ENCODE measurements at places on chromosomes 4 and X.

GRCh38 chr4:148184922-148185321 is 257.3 kb downstream of the NR3C2 start:
- no peak for DNase-seq

GRCh38 chrX:154458954-154459778 is 1.1 kb downstream of the PLXNA3 start:
- no peak for DNase-seq

DNA sequence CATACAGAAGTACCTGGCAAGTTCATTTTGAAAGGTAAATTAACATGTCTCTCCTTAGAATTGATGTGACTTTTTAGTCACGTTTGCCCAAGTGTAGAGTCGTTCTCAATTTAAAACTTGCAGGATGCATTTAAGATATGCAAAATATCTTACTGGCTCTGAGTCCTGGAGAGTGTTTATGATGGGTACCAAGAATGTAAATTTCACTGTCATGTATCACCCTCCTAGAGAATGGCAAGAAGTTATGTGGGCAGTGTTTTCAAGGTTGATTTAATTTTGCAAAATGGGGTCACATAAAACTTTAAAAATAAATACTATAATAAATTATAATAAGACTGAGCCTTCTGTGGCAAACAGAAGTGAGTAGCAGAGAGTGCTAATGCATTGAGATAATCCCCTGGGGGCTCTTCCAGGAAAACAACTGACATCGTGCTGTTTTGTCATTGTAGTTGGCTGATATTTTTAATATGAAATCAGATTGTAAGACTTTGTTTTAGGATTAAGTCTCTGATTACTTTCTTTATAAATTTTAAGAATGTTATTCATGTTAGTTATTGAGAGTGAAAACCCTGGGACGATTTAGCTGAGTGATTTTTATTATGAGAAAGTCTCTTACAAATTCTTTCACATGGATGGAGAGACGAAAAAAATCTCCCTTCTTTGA is 103.0 kb downstream of the AFF1 start:
- DNase-seq, result no peak

GRCh38 chr4:85784947-85785346 is 310.0 kb downstream of the ARHGAP24 start:
- DNase-seq, result no peak

GRCh38 chr4:67879486-67879885 is 4.3 kb downstream of the TMPRSS11D start:
- DNase-seq, result peak; percentile 39

GRCh38 chrX:69207216-69207615 is 42.0 kb upstream of the PJA1 start:
- no peak for DNase-seq

GRCh38 chr4:103994059-103994458 is 274.3 kb upstream of the TACR3 start:
- peak; percentile 3 for DNase-seq
